Lung microvascular endothelial cell (primary cell): ENCODE measurements at places on chromosomes 2 and 18. TPM values are rescaled to one million over a fixed set of nuclear protein-coding genes. Genes with fewer than 3 reads are reported as not detected.
A peak's percentile ranks its signal among the peaks of the same experiment; 100 is the strongest.

CXCR1 gene
- total RNA-seq: not detected in 2 replicates

CHN1 gene
- 8.1 and 8.5 TPM in 2 replicates for total RNA-seq

NOL4 gene
- not detected in 2 replicates for total RNA-seq

VAMP5 gene
- total RNA-seq: 85.9 and 135 TPM in 2 replicates

TP53I3 gene
- 45.4 and 73.2 TPM in 2 replicates for total RNA-seq

UGT1A1 gene
- not detected in 2 replicates for total RNA-seq

EPHA4 gene
- total RNA-seq: 0.60 and 2.2 TPM in 2 replicates

CCDC85A gene
- total RNA-seq: 1.4 and 2.6 TPM in 2 replicates

DNA sequence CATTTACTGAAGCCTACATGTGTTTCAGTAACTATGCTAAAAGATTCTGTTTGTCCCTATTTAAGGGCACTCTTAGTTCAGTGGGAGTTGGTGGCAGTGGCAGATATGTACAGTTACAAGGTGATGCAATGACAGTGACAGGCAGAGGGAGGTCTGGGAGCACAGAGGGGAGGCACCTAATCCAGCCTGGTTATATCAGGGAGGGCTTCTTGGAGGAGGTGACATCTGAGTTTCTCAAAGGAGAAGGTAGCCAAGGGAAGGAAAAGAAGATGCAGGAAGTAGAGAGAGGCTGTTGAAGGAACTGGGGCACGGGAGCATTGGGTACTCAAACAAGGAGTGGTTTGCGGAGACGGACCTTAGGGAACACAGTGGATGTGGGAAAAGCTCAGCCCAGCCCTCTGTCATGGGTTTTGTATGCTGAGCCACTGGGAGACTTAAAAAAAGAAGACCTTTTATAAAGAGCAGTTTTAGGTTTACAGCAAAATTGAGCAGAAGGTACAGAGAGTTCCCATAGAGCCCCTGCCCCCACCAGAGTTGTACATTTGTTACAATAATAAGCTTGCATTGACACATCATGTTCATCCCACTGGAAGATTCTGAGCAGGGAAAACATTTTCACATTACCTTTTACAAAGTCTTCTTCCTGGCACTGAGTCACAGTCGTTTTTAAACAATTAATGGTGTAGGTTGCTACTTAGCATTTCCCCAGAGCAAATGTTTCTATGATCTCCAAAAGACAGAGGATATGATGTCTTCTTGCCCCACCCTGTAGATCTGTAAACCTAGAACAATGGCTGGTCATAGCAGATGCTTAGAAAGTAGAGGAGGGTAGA, 83.0 kb upstream of the TAF1B start:
- no peak for DNase-seq

DNA sequence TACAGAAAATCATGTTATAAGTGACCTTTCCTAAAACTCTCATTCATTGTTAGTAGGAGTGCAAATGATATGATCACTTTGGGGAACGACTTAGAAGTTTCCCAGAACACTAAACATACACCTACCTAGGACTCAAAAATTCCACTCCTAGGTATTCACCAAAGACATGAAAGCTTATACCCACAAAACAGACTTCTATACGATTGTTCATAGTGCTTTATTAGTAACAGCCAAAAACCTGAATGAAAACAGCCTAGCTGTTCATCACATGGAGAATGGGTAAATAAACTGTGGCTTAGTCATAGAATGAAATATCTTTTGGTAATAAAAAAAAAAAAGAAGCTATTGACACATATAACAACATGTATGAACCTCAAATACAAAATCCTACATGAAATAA, 8.8 kb downstream of the NOL10 start:
- no peak for DNase-seq

DNA sequence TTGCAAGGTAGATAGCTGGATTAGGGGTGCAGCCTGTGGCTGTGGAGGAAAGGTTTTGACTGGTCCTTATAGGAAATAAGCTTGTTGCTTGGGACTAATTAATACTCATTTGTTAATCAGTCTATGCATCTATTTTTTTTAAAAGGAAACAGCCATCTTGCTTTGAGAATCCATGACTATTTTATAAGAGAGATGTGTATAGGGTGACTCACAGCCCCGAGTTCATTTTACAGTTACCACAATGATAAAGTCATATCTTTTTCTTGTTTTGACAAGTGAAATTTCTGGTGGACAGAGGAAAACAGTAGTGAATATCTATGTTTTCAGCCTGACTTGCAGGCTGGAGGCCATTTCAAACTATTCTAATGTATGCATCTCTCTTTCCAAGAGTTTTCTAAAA, 193.5 kb upstream of the CCDC68 start:
- peak; percentile 5 for DNase-seq

DNA sequence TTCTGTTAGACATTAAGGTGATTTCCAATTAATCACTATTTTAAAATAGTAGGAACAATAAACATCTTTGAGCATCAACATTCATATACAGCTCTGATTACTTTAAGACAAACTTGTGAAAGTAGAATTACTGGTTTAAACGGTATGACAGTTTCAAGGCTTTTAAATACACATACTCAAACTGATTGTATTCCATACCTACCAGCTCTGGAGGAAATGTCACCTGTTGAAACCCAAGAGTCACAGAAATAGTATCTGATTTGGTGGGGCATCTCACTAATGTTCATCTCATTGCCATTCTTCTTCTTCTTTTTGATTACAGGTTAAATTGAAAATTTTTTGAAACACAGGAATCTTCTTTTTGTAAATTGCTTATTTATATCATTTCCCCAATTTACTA, 36.2 kb downstream of the USP40 start:
- no peak for DNase-seq

DNA sequence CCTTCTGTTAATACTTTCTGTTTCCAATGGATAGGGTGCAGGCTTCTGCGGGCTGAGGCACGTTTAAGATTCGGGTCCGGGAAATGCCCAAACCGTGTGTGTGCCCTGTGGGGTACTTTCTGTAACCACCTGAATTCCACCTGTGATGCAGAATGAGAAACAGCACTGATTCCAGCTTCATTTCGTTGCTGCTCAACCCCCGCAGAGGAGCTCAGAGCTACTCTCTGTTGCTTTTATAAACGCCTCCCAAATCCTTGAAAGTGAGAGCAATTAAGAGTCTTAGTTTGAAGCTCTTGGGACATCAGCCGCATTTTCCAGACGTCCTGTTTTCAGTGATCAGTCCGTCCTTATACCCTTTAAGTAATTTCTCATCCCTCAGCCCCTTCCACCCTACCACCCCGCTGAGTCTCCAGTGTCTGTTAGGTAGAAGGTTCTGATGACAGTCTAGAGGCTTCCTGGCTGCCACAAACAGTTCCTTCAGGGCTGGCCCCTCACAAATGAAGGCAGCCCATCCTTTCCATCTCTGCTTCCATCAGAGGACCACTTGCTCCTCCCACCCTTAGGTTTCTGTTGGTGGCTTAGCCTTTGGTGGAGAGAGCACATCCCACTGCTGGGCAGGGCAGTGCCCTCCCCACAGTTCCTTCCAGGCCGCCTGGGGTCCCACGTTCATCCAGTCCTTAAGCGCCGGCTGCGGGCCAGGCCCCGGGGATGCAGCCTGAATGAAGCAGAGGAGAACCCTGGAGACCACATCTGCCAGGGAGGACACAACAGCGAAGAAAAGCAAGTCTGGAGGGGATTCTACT, 230.1 kb downstream of the SEPTIN10 start:
- no peak for DNase-seq

DNA sequence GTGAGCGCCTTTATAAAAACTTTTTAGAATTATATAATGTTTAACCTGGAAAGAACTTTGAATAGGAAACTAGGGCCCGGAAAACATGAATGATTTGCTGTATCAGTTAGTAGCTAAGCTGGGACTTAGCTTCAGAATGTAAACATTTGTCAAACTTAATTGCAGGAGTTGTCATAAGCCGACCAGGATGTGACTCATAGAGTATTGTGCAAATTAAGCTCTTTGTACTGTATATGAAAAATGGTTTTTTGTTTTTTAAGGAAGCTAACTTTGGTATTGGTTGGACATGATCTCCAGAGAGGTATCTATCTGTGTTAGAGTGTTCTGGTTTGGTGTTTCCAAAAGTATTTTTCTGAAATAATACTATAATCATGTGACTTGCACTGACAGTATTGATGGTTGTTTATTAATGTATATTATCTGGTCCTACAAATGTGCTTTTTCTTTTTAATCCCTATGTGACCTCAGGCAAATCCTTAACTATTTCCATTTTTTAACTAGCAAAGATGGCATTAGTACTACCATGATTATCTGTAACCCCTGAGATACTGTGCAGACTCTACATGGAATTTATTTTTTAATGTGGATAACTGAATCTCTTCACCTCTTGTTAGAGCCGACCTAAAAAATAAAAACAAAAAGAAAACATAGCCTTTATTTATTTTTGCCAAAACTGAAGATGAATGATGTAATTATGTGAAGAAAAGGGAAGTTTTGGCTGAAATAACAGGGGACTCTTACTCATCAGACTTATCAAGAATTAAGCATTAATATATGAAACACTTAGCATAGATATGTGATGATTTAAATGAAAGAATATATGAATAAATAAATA, 11.7 kb downstream of the YIPF4 start:
- peak; percentile 92 for DNase-seq

GRCh38 chr18:34639687-34640086, 70.4 kb upstream of the DTNA start:
- DNase-seq: no peak

DNA sequence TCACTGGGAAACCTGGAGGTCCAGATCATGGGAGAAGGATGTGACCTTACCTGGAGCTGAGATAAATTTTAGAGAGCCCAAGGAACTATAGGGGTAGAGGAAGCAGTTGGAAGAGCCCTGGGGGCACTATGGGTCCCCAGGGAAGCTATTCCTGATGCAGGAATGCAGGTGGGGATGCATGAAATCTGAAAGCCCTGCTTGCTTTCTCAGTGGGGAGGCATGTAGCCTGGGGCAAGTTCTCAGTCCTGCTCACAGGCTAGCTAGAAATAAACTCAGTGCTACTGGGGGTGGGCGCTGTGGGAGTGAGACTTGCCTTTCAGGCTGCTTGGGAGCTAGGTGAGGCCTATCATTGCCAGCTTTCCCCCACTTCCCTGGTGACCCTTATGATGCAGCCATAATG, 499.7 kb downstream of the PTH2R start:
- DNase-seq: no peak

- no peak for DNase-seq
Measured at GRCh38 chr2:73749314-73749713, 12.2 kb upstream of the TPRKB start.

DNA sequence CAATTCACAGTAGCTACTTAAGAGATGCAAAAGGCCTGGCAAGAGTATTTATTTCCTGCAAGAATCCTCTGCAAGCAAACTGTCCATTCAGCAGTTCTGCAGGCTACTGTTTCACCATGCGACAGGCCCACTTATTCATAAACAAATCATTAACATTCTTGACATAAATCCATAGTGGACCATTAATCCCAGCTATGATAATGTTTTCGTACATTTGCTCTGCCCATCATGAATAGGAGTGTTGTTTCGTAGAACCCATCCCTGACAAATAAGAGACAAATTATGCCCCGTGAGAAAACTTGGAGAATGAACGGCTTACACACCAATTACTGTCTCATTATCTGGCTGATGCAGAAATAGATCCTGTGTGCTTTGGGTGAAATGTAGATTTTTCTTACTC, 65.4 kb downstream of the PID1 start:
- no peak for DNase-seq

GRCh38 chr18:74733598-74733997, 135.9 kb downstream of the ZNF407 start:
- no peak for DNase-seq

- DNase-seq: no peak
Measured at GRCh38 chr18:54636217-54636616, 45.2 kb downstream of the DYNAP start.

- no peak for DNase-seq
Measured at GRCh38 chr2:38697116-38697840, 31.4 kb downstream of the GALM start.

GRCh38 chr2:96554293-96555145, 18.0 kb downstream of the ARID5A start:
- peak; percentile 70 for DNase-seq

DNA sequence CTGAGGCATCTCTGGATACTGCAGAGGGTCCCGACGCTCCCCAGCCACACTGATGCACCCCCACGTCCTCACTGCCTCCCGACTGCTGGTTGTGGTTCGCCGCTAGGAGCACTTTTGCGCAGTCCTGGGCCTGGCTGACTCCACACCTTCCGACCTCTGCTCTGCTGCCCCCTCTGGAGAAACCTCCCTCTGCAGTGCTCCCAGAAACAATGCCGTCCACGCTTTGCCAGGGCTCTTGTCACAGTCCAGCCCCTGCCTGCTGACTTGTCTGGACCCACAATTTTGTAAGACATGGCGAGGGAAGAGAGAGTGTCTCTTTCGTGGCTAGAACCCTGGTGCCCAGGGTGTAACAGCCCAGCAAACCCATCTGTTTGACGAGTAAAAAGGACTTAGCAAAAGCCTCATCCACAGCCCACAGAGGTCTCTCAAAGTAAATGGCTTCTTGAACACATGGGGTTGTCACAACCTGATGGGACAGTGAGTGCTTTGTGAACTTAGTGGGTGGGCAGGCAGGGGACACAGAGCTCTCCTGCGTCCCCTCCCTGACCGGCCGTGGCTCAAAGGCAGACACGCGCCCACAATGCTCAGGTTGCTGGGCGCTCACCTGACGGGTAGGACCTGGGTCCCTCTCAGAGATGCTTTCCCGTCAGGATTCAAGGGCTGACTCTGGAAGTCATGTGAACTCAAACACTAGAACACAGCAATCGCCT, 4.0 kb downstream of the COPS9 start:
- no peak for DNase-seq

DNA sequence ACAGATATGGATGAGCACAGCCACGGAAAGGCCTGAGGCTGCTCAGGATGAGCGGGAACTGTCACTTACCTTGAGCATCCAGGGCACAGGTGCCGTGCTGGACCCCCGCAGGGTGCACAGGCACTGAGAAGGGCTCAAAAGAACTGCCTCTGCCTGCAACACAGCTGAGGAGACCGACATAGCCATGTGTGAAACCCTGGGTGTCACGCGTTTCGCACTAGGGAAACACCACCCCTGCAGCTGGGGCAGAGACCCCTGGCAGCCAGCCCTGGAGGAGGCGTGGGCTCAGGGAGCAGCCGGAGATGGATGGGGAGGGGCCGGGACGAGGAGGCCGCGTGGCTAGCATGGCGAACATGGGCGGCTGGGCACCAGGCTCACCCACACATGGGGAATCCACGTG, 228.9 kb downstream of the EIPR1 start:
- DNase-seq: no peak

DNA sequence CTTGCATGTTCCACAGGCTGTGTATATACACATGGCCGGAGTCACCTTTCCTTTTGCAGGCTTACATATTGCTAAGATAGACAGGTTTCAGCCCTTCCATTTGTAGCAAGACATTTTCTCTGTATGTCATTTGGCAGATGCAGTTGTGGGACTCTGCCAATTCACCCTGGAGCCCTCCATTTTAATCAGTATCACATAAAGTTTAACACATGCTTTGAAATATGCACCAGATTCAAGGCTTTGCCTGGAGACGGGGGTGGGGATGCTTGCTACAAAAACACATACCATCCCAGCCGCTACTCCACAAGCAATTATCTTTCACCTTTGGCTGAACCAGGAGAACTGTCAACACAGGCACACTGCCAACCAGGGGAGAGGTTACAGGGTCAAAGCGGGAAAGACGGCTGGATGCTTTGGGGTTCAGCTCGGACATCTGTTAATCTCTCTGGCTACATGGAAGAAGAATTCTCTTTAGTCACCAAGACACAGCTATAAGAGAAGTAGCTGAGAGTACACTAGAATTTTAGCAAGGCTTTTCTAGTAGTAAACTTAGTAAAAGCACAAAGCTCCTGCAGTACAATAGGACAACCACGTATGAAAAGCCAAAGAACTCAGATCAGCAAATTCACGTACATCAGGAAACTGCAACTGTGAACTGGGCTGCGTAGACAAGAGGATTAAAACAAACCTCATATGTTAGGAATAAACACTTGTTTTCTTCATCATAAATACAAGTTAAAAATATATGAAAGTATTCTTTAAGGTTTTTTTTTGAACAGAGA, 130.9 kb downstream of the EXOC6B start:
- DNase-seq: peak; percentile 51
